T follicular helper cell (primary cell): ENCODE measurements at places on chromosomes 3 and 15.

DNA sequence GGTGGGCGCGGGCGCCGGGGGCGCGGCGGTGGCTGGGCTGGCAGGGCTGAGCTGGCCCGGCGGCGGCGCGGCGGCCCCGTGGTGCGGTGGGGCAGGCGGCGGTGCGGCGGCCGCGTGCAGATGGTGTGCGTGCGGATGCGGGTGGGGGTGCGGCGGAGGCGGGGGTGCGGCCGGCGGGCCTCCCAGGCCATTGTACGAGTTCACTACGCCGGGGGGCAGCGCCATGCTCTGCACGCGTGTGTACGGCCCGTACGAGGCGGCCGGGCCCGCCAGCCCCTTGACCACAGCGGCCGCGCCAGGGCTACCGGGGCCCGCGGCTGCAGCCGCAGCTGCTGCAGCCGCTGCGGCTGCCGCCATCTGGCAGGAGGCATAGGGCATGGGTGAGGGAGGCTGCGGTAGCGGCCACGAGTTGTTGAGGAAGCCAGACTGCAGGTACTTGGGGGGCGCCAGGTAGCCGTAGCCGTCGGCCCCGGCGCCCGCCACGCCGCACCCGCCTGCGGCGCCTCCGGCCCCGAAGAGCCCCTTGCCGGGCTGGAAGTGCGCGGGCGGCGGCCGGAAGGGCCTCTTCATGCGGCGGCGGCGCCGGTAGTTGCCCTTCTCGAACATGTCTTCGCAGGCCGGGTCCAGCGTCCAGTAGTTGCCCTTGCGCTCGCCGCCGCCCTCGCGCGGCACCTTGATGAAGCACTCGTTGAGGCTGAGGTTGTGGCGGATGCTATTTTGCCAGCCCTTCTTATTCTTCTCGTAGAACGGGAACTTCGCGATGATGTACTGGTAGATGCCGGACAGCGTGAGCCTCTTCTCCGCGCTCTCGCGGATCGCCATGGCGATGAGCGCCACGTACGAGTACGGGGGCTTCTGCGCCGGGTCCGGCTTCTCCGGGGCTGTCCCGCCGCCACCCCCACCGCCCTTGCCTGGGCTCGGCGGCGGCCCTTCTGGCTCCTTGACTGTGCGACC lies 951 bp downstream of the FOXL2 start:
- DNase-seq, result no peak

DNA sequence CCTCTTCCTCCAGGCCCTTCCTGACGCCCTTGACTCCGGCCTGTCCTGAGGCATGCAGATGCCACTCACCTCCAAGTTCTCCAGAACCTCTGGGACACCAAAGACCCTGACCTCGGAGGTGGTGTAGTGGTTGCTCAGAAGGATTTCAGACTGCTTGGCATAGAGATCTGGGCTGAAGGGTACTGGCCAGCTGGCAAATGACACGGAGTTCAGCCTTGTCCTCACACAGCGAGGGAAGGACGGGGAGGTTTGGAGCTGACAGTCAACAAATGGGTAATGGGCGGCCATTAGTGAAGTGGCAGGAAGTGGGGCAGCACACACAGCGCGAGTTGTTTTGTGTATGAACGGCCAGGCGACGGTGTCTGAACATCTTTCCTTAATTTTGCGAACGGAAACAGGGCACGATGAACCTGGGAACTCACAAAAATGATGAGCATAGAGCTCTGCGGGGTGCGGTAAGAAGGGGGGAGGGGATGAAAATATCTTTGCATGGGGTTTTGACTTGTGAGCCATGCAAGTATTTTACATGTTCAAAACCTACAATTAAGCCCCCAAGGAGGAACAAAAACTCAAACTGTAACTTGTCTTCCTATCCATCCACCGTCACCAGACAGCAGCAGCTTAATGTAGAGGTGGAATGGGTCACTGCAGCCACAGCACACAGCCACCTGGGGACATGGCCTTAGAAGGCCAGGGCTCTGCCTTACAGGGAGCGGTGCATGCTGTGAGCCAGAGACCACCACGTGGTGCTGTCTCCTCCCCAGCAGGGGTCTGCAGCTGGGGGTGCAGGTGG lies 43.6 kb upstream of the RPL32 start:
- no peak for DNase-seq

DNA sequence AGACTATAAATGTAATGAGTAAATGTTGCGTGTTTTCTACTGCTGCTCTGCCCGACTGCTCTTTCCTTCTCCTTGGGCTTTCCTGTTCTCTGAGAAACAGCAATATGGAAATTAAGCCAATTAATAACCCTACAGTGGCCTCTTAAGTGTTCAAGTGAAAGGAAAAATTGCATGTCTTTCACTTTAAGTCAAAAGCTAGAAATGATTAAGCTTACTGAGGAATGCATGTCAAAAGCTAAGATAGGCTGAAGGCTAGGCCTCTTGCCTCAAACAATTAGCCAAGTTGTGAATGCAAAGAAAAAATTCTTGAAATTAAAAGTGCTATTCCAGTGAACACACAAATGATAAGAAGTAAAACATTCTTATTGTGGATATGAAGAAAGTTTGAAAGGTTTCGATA lies 55.0 kb downstream of the ATP2C1 start:
- no peak for DNase-seq

DNA sequence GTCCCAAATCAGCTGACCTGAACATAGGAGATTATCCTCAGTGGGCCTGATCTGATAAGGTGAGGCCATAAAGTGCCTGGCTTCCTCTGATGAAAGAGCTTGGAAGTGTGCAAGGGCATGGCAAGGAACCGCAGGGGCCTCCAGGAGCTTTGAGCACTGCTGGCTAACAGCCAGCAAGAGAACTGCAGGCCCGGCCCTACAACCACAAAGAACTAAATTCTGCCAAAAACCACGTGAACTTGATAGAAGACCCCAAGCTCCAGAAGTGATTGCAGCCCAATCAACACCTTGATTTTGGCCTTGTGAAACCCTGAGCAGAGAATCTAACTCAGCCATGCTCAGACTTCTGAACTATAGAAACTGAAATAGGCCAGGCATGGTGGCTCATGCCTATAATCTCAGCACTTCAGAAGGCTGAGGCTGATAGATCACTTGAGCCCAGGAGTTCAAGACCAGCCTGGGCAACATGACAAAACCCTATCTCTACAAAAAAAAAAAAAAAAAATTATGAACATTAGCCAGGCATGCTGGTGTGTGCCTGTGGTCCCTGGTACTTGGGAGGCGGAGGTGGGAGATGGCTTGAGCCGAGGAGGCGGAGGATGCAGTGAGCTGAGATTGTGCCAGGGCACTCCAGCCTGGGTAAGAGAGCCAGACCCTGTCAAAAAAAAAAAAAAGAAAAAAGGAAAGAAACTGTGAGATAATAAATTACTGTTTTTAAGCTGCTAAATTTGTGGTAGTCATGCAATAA lies 7.7 kb upstream of the DIS3L start:
- DNase-seq, result no peak

DNA sequence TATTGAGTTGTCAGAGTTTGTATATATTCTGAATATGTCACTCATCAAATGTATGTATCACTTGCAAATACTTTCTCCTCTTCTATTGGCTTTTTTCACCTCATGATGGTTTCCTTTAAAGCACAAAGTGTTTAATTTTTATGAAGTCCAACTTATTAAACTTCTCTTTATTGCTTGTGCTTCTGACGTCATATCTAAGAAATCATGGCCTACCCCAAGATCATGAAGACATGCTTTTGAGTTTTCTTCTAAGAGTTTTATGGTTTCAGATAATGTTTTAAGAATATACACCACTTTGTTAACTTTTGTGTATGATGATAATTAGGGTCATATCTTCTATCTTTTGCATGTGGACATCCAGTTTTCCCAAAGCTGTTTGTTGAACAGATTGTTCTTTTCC lies 417.2 kb upstream of the ATP10A start:
- DNase-seq, result no peak

DNA sequence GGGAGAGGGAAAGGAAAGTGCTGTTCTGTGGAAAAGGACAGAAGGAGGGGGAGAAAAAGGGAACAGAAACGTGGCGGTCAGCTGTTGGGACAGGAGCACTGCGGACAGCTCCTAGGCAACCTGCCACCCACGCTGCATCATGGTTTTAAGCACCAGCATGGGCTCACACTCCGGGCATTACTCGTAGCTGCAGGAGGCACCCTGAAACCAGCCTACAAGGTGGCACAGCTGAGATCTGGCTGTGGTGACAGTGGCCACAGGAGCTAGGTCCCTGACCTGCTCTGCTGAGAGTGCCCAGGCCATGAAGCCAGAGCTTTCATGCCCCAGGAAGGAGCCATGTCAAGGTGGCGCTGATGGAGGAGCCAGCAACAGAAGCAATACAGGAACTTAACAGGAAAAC lies 161.4 kb upstream of the ST8SIA2 start:
- no peak for DNase-seq

DNA sequence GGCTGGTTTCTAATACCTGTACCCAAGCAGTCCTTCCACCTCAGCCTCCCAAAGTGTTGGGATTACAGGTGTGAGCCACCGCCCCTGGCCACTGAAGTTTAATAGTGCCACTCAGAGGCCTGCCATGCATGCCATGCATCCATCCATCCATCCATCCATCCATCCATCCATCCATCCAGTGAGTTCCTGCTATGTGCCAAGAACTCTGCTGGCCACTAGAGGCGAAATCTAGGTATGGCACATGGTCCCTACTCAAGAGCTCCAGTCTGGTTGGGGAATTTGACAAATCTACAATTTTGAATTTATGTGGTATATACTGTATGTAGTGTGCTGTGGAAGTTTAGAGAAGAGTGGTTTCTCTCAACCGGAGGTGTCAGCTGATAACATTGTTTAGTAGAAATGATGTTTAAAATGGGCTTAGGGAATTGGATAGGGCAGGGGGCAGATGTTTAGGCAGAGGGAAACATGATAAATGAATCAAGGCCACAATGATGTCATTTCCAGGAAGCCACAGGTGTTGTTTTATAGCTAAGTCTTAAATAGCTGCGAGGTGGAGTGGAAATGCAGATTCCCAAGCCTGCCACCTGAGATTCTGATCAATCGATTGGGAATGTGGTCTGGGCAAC lies 384.4 kb upstream of the C2CD4B start:
- no peak for DNase-seq

- DNase-seq, result no peak
These were observed 34.7 kb upstream of the CCDC174 start for GRCh38 chr3:14616606-14617507.

- DNase-seq, result no peak
These were observed 152.3 kb downstream of the CACNA1D start for GRCh38 chr3:53646723-53647122.

DNA sequence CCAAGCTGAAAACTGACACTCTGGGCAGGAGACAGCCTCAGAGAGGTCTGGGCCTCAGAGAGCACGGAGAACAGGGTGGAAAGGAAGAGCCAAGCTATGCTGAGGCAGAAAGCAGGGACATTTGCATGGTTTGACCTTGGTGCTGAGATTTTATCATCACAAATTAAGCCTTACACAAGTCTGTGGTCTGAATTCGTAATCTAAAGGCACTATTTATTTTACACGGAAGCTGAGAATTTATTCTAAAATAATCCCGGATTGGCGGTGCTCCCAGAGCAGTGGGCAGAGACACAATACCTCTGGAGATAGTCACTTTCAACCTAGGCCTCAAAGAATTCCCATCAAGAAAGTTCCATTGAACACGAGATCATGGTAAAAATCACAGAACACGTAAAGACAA lies 47.5 kb downstream of the CFAP92 start:
- no peak for DNase-seq

DNA sequence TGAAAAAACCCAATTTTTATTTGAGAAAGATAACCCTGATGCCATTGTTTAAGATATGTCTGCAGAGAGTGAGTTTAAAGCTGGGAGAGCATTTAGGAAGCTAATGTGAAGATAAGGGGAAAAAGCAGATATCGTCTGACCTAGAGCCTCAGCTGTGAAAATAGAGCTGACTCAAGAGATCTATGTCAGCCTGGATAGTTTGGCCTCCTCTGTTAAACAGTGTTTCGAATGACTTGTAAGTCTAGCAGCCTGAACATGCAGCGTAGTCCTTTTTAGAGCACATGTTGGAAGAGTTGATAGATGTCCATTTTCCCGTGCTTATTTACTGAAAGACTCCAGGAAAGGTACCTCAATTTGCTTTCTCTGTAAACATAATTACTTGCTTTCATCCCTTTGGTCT lies 48.1 kb downstream of the ALCAM start:
- DNase-seq, result no peak

GRCh38 chr15:47384776-47385175 lies 332.5 kb upstream of the SEMA6D start:
- DNase-seq, result no peak

GRCh38 chr3:74591946-74592345 lies 22.5 kb downstream of the CNTN3 start:
- no peak for DNase-seq

- no peak for DNase-seq
These were observed 204.0 kb upstream of the WNT5A start for GRCh38 chr3:55691141-55691540.

DNA sequence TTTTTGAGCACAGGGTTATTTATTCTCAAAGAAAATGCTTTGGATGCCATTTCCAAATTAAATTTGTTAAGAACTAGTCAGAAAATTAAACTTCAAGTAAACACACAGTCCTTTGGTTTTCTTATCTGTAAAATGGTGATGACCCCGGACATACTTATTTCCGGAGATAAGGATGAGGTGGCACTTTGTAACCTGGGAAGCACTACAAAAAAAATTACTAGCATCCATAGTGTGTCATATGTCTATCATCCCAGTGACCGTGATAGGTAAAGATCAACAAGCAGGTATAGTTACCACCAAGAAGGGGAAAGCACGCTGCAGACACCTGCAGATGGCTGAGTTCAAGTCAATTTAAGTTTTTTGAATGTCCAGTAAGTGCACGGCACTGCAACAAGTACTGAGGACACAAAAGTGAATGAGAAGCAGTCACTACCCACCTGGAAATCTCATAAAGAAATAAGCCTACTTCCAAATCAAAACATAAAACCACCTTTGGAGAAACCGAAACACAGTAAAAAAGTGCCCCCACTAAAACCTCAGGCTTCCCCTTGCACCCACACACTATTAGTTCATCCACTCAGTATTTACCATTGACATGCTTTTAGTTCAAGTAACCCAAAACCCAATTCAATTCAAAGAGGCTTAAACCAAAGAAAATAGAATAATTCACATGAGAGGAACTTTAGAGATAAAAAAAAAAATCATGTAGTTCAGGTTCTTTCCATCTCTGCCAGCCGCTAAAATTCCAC lies 24.6 kb downstream of the SEMA5B start:
- no peak for DNase-seq

DNA sequence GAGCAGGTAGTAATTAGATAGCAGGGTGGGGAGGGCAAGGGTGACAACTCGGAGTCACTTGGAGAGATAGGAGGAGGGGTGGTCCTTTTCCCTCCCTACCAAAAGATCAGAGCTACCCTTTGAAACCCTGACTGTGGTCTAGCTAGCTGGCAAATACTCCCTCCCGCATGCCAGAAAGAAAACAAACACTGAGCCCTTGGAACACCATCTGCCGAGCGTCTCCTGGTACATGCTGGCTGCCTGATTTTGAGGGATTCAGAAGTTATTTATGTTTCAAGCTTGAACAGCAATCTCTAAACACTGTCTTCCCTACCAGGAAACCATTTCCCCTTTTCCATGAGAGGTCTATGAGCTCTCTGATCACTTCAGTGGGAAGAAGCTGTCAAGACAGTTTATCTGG lies 291.6 kb upstream of the CFAP20DC start:
- no peak for DNase-seq
